Activated T-cell treated with anti-CD3 and anti-CD28 coated beads, Interleukin-2, amount 50 U/mL, for 24 hours (primary cell): ENCODE measurements at places on chromosomes 1 and 21.

- H3K36me3 ChIP-seq, result no peaks in the 10 kb centered on the region
- peaks cover 19% of the 10 kb centered on the region for H3K4me1 ChIP-seq
- no peak overlapping the region for H3K4me3 ChIP-seq
These were observed 110.1 kb upstream of the RUNX3 start for GRCh38 chr1:25040122-25040685.

DNA sequence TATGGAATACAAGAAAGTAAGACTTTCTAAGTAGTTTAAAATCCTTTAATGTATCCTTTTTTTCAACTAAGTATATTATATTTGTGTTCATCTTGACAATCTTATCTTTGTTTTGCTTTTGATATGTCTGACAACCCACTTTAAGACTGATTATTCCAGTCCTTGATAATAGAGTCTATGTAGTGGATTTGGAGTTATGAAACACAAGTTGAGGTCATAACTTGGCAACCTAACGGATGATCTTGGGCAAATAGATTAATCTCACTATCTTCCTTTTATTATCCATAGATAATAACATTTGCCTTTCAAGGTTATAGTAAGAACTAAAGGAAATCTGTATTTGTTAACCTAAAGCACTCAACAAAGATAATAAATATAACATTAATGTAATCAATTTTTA, 4.8 kb upstream of the GBP2 start:
- no peak overlapping the region for H3K4me3 ChIP-seq
- no peak overlapping the region for H3K27ac ChIP-seq
- H3K27me3 ChIP-seq, result no peaks in the 10 kb centered on the region
- DNase-seq, result no peak
- H3K36me3 ChIP-seq, result peaks cover 11% of the 10 kb centered on the region
- peaks cover 41% of the 10 kb centered on the region for H3K4me1 ChIP-seq

- peaks cover 5% of the 10 kb centered on the region for H3K4me1 ChIP-seq
- no peak for DNase-seq
- H3K27ac ChIP-seq, result no peak overlapping the region
- H3K27me3 ChIP-seq, result no peaks in the 10 kb centered on the region
- peaks cover 96% of the 10 kb centered on the region for H3K36me3 ChIP-seq
These were observed 9.7 kb downstream of the NPPA start for GRCh38 chr1:11837767-11838348.

- H3K36me3 ChIP-seq, result no peaks in the 10 kb centered on the region
- peak overlapping the region; percentile 95 for H3K27ac ChIP-seq
- peak overlapping the region; percentile 55 for H3K4me3 ChIP-seq
- H3K27me3 ChIP-seq, result no peaks in the 10 kb centered on the region
- DNase-seq, result peak; percentile 60
These were observed 85.1 kb downstream of the KCNN3 start for GRCh38 chr1:154784924-154785531.

- H3K4me3 ChIP-seq, result no peak overlapping the region
- peak overlapping the region; percentile 66 for H3K27ac ChIP-seq
- DNase-seq, result no peak
- H3K36me3 ChIP-seq, result peaks cover 54% of the 10 kb centered on the region
These were observed 34.8 kb downstream of the KPNA6 start for GRCh38 chr1:32142446-32143301.

DNA sequence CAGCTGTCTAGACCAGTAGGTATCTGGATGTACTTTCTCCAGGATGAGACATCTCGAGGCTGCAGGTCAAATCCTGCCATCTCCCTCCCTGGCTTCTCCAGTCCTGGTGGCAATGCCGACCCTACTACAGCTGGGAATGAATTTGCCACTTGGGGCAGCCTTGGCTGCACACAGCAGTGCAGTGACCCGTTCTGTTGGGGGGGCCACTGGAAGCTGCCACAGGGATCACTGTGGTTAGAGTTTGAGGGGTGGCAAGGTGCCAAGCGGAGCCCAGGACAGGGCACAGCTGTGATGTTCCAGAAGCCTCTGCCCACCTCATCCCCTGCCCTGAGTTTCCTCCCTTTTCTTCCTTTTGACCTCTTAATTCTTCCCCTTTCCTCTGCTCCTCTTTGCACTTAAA, 17.1 kb downstream of the COL6A2 start:
- H3K36me3 ChIP-seq, result peaks cover 7% of the 10 kb centered on the region
- no peaks in the 10 kb centered on the region for H3K27me3 ChIP-seq
- DNase-seq, result peak; percentile 14
- no peaks in the 10 kb centered on the region for H3K4me1 ChIP-seq
